DMS79 (cell line): ENCODE measurements at places on chromosomes 2 and 18.

DNA sequence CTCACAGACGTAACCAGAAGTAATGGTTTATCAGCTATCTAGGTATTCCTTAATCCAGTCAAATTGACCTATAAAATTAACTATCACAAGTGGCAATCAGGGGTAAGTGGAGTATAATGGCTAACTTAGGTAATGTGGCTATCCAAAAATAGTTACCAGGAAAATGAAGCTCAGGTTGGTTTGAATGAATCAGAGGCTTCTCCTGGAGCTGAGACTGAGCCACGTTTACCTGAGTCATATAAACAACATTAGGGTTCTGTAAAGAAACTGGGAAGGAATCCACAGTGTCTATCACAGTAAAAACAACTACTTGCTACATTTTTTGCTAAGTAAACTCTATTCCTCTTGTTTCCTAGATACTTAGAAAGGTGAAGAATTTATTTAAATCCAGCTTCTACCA, 236.0 kb upstream of the SPHKAP start:
- DNase-seq = no peak

DNA sequence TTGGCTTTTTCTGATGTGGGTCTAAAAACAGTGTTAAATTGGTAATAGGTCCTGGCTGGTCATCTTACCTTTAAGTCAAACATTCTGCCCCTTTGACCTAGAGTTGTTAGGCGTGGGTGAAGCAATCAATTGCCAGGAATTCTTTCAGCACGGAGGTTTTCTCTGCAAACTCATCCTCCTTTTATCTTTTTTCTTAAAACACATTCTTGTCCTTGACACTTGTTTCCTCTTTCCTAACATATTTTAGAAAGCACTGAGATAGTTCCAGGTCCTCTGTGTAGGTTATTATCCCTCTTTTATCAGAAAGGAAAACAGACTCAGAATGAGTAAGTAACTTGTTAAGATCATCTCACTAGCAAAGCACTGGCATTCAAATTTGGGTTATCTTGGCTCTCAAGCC, 18.6 kb upstream of the AP1S3 start:
- DNase-seq = no peak

- no peak for DNase-seq
These were observed 24.8 kb downstream of the MAP3K2 start for GRCh38 chr2:127362971-127363370.

- DNase-seq = no peak
These were observed 336.6 kb upstream of the SALL3 start for GRCh38 chr18:78643004-78643403.

- DNase-seq = no peak
These were observed 7.7 kb downstream of the ZSCAN30 start for GRCh38 chr18:35282353-35282752.

- no peak for DNase-seq
These were observed at the start of gene CRACDL for GRCh38 chr2:98935777-98936352. Gene CRACDL (minus strand): TSS chr2:98936225. CDS start chr2:98846800, 89,425 bp downstream.

DNA sequence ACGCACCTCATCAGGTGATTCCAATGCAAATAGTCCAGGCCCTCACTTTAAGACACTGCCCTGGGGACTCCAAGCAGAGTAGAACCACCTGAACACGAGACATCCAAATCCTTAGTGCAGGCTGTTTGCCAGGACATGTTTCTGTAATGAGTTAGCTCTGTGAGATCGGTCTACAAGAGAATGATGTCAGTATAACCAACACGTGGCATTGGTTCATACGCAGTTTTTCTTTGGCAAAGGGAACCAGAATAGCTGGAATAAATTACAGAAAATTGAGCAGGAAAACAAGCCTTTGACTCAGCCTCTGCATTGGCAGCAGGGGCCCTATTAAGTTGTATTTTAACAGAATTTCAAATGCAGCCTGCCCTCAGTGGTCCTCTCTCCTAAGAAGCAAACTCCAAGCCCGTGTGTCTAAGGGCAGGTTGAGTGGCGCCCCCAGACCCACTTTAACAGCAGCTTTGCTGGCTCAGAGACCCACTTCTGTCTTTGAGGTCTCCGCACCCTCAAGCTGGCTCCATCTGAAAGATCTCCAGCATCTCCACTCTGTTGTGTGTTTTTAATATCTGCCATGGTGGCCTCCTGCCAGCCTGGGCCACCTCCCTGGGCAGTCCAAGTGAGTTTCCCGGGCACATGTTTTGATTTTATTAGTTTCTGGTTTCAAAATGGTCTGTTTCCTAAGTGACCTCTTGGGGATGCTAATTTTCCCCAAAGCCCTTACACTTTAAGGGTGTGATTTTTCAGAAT, 61.3 kb downstream of the ALPK2 start:
- DNase-seq = no peak

DNA sequence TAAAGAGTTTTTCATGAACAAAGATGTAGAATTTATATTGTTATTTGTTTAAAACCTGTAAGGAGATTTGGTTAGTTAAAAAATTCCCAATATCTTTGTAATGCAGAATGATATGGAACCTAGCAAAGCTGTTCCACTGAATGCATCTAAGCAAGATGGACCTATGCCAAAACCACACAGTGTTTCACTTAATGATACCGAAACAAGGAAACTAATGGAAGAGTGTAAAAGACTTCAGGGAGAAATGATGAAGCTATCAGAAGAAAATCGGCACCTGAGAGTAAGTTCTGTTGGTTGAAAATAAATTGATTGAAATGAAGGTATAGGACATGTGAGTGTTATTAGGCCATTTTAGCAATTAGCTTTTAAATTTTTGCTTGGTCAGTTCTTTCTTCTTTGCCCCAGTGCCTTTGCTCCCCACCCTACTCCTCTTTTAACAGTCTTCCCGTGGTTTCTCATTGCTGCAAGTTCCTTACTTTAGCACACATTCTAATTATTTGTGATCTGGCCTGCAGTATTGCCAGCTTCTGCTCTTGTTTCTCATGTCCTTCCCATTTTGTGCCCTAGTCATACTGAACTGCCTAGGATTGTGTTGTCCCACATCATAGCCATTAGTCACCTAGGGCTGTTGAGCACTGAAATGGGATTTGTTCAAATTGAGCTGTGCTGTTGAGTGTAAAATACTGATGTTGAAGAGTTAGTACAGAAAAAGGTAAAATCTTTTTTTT, 36.6 kb downstream of the VAPA start:
- DNase-seq = no peak

GRCh38 chr2:145350011-145350410, 830.1 kb upstream of the ZEB2 start:
- DNase-seq = no peak

- no peak for DNase-seq
These were observed 3.1 kb upstream of the MYCN start for GRCh38 chr2:15937105-15937881.

DNA sequence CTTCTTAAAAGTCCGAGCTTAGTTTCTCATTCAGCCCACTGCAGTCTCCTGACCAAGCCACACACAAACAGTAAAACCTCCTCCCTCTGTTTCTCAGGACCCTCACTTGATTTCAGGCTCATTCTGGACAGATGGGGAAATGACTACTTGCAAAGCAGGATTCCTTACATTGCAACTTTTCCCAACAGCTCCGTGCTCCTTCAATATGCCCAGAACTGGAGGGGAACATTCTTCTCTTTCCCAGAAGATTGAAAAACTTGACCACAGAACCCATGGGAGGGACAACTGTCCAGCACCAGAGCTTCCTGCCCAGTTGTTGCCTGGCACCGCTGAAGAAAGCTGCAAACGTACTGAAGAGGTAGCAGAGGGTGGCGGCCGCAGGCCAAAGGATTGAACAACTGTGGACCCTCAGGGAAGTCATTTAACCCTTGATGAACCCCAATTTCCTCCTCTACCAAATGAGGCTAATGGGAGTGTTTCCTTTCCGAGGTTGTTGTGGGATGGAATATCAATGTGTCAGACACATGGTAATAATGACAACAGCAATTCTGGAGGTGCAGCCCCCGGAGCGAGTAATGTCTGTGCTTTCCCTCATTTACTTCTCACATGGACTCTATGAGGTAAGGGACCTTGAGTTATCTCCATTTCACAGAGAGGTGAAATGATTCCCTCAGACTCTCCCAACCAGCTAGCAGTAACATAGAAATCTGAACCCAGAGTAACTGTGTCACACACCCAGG, 25.0 kb downstream of the BCL11A start:
- DNase-seq = no peak

DNA sequence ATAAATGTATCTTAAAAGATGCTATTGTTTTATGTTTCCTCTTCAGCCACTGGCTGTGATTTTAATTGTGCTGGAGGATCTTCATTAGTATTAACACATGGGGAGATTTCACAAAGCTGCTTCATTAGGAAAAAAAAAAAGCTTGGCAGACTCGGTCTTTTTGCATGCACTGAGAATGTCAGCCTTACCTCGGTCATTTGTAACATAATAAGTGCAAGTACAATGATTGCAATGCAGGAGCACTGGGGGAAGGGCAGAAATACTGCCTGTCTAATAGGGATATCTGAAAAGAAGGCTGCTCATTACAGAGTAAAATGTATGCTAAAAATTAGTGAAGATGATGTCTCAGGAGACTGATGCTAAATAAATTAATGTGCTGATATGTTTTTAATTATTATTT, 1.3 kb upstream of the BAZ2B start:
- DNase-seq = peak; percentile 38

DNA sequence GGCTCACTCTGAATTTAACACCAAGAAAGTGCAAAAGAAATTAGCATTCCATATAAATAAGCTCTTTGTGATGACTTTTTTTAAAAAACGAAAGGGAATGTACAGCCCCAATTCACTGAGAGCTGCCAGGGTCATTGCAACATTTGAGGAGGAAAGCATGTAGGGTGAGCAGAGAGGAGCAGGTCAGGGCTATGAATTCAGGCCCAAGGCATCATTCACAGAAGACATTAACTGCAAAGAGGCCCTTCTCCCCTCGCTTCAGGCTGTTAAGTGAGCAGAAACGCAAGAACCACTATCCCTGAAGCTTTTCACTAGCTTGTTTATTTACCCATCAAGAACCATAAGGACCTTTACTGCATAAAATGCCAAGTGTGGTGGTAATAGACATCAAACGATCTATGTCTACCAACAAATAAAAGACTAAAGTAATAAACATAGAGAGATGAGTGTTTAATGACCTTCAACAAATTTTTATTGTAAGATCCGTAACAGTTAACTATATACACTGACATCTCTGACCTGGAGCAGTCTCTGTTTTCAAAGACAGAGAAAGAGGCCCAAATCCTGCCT, 333.1 kb upstream of the HNRNPA3 start:
- DNase-seq = peak; percentile 95

DNA sequence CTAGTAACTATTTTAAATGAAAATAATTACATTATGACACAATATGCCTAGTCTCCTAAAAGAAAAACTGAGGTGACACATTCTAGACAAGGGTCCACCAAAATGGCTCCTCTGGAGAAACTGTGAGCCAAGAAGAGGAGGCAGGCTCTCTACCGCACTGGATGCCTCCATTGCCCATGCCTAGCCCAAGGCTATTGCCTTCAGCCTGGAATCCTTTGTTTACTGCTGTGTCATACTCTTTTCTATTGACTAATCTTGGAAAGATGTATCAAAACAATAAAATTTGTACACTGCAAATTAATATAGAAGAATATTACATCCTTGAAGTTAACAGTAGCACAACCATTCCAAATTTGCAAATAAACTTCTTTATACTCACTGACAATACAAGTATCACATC, 167.1 kb downstream of the RAB3GAP1 start:
- DNase-seq = no peak

DNA sequence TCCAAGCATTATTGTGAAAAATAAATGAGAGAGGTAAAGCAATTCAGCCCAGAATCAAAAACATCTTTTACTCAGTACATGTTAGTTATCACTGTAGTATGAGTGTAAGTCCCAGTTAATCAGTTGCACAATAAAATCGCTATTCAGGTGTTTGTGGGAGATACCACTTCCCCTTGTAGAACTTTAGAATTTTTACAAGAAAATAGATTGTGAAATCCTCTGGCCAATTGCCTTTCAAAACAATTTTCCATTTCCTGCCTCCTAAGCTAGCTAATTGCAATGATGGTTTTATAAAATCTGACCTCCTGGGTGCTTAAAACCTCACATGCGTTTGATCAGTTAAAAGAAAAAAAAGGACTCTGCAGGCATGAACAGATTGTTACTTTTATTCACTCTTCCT, 332.5 kb downstream of the PID1 start:
- DNase-seq = no peak

- no peak for DNase-seq
These were observed 64.2 kb downstream of the MTCL1 start for GRCh38 chr18:8769509-8770095.

DNA sequence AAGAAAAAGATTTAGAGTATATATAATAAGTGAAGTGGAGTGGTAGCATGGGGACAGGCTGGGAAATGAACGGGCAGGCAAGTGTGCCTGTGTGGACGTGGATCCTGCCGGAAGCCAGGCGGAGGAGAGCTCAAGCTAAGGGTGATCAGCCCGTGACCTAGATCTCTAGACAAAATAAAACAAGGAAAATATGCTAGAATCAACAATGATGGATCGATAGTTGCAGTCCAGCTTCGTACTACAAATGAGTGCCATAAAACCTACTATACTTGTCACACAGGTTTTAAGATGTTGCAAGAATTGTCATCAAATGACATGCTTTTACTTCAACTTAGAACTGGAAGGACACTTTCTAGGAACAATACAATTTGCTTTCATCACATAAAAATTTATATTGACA, 8.5 kb downstream of the EIF2AK2 start:
- no peak for DNase-seq

- no peak for DNase-seq
These were observed 19.3 kb downstream of the INPP5D start for GRCh38 chr2:233079473-233079877.

DNA sequence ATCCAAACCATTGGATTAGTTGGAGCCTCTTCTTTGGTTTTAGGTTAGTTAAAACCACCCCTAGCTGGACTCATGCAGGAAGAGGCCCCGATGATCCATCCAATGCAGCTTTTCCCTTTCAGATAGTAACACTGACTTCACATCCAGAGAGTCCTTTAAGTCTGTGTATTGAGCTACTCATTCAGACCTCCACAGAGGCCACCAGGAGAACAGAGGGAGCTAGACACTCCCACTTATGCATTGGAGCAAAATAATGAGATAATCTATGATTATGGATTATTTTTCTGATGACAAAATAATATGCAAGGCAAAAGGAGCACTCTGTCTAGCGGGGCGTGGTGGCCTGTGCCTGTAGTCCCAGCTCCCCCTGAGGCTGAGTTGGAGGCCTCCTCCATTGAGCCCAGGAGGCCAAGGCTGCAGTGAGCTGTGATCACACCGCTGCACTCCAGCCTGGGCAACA, 1.6 kb upstream of the ROCK2 start:
- DNase-seq = no peak

DNA sequence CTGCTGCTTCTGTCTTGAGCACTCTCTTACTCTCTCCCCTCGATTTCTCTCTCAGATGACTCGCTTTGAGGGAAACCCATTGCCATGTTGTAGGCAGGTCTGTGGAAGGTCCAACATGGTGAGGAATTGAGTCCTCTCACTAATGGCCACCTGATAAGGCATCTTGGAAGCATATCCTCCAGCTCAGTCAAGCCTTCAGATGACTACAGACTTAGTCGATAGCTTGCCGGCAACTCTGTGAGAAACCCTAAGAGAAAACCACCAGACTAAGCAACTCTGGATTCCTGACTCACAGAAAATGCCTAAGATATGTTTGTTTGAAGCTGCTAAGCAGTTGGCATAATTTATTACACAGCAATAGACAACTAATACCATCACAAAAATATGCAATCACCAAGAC, 51.2 kb downstream of the WDR75 start:
- no peak for DNase-seq

GRCh38 chr18:9894454-9895068, 8.8 kb downstream of the TXNDC2 start:
- no peak for DNase-seq
